Fibroblast of skin of scalp (primary cell): ENCODE measurements at places on chromosomes 13 and 19.

DNA sequence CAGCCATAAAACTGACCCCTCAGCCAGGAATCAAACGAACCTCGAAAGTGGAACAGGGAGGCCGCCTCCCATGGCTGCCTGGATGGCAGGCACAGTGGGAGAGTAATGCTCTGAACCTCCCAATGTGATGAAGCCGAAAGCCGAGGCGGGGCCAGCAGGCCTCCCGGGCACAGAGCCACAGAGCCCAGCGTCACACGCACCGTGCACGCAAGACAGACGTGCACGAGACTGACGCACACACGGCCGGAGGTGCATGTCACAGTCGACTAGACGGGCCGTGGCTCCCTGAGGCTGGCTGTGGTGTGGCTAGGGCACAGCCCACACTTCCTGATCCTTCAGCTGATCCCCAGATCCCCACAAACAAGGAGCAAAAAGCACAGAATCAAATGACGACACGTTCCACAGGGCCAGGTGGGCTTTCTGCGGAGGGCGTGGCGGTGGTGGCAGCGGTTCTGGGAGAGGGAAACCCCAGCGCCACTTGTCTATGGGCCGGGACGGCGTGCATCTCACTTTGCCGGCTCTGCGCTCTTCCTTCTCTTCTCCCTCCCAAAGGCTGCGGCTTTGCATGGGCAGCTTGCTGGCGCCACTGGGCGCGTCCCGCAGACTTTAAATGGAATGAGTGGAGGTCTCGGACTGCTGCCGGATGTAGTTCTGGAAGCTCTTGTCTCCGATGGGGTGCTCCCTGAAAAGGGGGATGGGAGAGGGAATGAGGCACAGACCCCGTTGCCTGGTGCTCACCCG, 5.0 kb upstream of the C13orf46 start:
- DNase-seq, result no peak

- DNase-seq, result peak; percentile 18
Measured at GRCh38 chr19:49400029-49400428, 12.0 kb downstream of the KASH5 start.

DNA sequence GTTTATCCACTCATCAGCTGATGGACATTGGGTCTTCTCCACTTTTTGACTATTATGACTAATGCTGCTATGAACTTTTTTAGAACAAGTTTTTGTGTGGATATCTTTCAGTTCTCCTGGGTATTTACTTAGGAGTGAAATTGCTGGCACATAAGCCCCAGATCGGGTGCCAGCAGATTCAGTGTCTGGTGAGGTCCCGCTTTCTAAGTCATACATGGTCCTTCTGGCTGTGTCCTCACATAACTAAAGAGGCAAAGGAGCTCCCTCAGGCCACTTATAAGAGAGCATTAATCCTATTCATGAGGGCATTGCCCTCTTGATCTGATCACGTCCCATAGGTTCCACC, 600 bp upstream of the ZNF226 start:
- no peak for DNase-seq

- no peak for DNase-seq
Measured at GRCh38 chr13:40158218-40158617, 502.8 kb downstream of the COG6 start.

DNA sequence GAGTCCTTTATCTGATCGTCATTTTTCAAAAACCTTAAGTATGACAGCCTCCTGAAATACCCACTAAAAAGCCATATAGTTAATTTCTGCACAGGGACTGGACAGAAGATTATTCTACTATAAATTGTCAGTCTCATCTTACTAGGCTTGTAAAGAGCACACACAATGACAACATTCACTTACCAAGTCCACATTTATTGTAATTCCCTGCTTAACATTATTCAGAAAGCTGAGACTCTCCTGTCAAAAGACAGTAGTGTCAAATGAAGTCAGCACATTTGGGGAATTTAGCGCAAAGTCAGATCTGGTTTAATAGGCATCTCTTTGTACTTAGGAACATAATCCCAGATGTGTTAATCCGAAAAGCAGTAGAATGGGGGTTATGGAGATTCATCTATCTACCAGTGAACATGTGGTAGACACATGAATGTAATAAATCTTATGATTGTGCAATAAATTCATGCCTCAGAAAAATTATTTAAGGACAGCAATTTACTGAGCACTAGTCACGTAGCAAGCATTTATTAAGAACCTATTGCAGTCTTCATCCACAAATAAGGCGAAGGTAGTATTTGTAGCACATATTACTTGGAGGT, 224.6 kb upstream of the GPC6 start:
- DNase-seq, result peak; percentile 39

DNA sequence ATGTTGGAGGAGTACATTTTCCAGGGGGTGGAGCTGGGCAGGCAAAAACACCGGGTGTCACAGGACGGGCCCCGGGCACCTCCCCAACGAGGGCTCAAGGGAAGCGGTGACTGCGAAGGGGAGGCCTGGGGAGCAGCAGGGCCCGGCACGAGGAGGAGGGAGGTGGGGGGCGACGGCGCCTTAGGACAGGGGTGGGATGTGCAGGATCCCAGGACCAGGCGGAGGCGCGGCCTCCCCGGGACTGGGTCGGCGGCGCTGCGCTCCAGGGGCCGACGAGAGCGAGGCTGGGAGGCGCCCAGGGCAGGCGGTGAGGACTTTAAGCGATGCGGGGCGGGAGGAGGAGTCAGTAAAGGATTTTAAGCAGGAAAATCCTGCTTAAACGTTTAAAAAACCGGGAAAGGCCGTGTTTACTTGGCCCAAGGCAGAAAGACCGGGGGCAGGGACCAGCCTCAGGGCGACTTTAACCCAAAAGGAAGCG, 427 bp downstream of the ZNF160 start:
- DNase-seq, result peak; percentile 39

DNA sequence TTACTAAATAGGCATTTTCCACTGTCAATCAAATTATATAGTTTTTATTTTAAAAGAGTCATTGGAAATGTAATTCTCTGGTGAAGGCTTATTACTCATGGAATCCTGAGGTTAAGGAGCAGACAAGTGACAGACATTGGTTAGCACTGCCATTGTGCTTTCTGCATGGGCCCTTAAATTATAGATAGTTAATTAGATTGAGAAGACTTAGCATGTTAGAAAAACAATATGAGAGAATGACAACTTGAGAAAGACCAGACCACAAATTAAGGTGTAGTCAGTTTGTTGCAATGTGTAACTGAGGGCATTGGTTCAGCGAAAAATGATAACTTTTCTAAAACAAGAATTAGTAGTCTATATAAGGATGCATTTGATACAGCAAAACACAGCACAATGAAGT, 195.5 kb downstream of the SLITRK6 start:
- DNase-seq, result no peak
